T follicular helper cell (primary cell): ENCODE measurements at places on chromosomes 2 and 18.

- DNase-seq = no peak
Observed at GRCh38 chr2:136386046-136386445, 268.1 kb upstream of the CXCR4 start.

DNA sequence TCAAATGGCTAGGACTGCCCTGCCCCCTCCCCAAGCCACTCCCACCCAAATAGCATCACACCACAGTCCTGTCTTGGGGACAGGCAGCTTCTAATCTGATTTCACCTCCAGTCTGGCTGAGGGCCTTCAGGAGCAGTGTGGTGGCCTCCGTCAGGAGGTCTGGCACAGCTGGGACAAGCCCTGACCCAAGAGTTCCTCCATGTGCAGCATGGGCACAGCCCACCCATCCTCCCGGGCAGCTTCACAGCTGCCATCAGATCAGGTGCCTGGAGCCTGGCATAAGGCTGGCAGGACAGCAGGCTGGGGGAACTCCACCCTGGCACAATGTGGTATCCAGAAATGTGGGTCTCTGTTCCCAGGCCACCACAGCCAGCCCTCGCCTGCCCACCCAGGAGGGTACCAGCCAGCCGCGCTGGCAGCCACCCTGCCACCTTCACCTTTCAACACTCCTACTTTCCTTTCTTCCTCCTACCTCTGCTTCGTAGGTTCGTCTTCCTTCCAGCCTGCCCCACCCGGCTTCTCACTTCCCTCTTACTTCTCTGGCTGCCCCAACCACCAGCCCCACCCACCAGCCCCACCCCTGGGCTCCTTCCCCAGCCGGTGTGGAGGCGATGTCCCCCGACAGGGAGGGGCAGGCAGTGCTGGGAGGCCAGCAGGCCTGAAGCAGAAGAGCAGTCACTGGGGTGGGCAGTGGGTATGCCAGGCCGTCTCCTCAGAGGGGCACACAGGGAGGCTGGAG is at the start of gene CAPG:
CAPG (minus strand) TSS at position 522 of the 739 bp plus-strand sequence. CDS start 8,221 bp downstream, outside the sequence.
- no peak for DNase-seq

GRCh38 chr2:223469270-223470046 is 132.7 kb downstream of the SCG2 start:
- no peak for DNase-seq

GRCh38 chr2:71783815-71784214 is 330.5 kb downstream of the DYSF start:
- no peak for DNase-seq

- no peak for DNase-seq
Observed at GRCh38 chr18:61953161-61953560, 60.4 kb upstream of the RNF152 start.

DNA sequence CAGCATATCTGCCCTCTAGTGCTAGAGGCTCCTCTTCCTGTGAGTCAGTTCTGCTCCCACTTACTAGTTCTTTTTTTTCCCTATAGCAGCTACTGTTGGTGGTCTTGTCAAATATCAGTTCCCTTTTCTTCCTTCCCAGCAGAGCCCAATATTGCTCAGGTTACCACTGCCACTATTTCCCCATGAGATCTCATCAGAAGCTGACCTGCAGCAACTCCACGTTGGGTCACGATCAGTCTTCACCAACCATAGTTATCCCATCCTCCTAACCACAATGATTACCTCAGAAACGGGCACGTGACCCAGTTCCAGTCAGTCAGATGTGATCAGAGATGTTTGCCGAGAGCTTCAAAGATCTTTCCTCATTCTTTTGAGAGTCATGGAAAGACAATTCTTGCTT is 59.7 kb upstream of the CAPN13 start:
- no peak for DNase-seq

DNA sequence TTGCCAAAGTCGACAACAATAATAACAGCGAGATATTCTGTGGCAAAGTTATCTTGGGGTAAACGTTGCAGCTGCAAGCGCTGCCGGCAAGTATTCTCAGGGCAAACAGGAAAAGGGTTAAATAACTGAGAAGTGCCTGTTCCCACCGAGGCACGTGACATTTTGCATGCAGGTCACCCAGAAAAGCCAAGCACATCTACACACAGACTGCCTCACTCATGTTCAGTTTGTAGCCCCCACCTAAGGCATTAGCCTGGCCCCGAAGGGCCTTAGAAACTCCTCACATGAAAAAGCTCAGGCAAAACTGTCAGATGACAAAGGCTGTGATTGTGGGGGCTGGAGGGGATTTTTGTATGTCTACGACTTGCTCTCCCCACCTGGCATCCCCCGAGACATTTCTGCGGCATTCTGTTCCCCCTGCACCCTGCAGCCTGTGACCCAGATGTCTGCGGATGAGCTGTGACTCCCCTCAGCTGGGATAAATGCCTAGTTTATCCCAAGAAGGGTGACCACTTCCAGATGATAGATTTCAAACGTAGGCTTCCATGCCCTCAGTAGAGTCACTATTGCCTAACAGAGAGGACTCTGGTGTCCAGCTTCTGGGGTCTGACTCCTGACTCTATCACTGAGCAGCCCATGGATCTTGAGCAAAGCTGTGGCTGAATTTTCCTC is 215.2 kb upstream of the SIX2 start:
- no peak for DNase-seq
